ENCODE measurements at places on chromosomes 11 and 22. TPM values are rescaled to one million over a fixed set of nuclear protein-coding genes. Genes with fewer than 3 reads are reported as not detected.

FEN1 gene
- 57.9 TPM for total RNA-seq

DNA sequence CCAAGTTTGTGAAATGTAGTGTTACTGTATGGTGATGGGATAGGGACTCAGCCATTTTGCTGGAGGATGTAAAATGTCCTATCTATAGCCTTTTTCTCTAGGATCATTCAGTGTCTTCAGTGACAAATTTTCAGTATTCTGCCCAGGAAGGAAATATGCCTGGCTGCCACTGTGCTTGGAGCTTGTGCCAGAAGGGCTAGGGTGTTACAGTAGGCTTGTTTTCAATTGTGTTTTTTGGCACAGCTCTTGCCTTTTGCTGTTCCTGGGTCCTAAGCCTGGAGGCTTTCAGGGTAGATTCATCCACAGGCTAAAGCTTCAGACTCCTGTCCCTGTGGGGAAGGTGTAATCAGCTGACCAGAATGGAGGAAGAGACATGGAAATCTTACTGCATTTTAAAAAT, 22.0 kb upstream of the PHOX2A start:
- no peak overlapping the region for H3K27ac ChIP-seq
- H3K4me3 ChIP-seq, result no peak overlapping the region
- peaks cover 2% of the 10 kb centered on the region for H3K27me3 ChIP-seq
- H3K36me3 ChIP-seq, result no peaks in the 10 kb centered on the region

DNA sequence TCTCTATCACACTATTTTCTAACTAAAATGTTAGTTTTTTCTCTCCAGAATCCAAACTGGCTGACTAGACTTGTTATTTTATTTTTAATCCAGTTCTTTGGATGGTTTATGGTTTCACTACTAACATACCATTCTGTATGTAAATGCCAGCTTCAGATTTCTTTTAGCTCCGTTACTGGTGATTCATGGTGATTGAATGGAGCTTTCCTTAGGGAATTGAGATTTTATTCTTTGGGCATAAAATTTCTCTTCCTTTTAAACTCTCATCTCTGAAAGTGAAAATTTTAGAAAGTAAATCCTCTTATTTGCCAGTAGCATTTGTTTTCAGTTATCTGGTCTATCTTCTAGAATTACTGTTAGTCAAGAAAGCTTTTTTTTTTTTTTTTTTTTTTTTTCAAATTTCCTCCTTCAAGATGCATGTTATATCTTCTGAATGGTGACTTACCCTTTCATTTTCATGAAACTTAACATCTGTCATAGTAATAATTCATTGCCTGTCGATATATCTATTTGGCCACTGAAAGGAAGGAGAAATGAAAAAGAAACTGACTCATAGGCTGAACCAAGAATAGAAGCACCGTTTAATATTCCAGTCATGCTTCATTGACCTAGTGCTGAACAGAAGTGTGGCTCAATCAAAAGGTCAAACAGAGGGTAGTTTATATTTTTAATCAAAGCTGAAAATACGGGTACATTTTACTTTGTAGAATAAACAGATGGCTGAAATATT, 6.4 kb downstream of the ENDOD1 start:
- peaks cover 14% of the 10 kb centered on the region for H3K4me1 ChIP-seq
- peak; percentile 40 for DNase-seq
- H3K27me3 ChIP-seq, result no peaks in the 10 kb centered on the region
- no peak overlapping the region for H3K4me3 ChIP-seq
- H3K36me3 ChIP-seq, result no peaks in the 10 kb centered on the region
- H3K27ac ChIP-seq, result no peak overlapping the region

DNA sequence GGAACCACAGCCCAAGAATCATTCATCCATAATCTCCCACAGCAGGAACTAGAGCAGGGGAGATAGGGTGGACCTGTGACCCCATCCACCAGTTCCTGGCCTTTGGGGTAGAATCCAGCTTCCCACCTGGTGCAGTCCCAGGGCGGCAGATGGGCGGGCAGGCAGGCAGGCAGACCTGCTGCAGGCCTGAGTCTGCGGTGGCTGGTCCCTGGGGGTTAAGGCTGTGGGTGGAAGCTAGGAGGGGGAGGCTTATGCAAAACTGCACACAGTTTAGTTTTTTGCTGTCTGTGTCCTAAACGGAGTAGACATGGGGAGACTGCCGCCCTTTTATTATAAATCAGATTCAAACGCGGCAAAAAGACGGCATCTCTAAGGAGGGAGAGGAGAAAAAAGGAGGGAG, 4.5 kb upstream of the NEFH start:
- peaks cover 36% of the 10 kb centered on the region for H3K27me3 ChIP-seq
- no peaks in the 10 kb centered on the region for H3K4me1 ChIP-seq
- DNase-seq, result no peak
- no peak overlapping the region for H3K27ac ChIP-seq

DNA sequence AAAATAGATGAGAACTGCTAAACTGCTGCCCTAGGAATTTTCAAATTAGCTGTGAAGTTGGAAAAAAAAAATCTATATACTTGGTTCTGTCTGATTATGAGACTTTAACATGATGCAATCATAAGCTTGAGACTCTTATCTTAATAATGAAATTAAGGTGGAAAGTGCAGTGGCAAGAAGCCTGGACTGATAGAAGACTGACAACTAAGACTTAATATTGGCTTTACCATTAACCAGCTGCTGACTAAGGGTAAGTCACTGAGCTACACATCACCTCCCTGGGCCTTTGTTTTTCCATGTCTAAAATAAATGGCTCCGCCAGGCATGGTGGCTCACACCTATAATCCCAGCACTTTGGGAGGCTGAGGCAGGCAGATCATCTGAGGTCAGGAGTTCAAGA, 56.9 kb downstream of the SLC35F2 start:
- H3K27me3 ChIP-seq, result no peaks in the 10 kb centered on the region
- H3K27ac ChIP-seq, result no peak overlapping the region
- peaks cover 13% of the 10 kb centered on the region for H3K36me3 ChIP-seq
- DNase-seq, result no peak

Measured in endothelial cell of umbilical vein (primary cell).